ENCODE measurements at places on chromosomes 2 and 18. TPM values are rescaled to one million over a fixed set of nuclear protein-coding genes. Genes with fewer than 3 reads are reported as not detected.

The RAB31 gene
- 24.9 TPM for total RNA-seq

The PNPT1 gene
- total RNA-seq = 33.8 TPM

The STK36 gene
- total RNA-seq = 11.7 TPM

The RNF152 gene
- total RNA-seq = 0.13 TPM

The PFN4 gene
- total RNA-seq = 1.8 TPM

The GTF3C2 gene
- total RNA-seq = 61.4 TPM

The NETO1 gene
- total RNA-seq = not detected

The SOWAHC gene
- 9.2 TPM for total RNA-seq

The SLC30A3 gene
- 3.3 TPM for total RNA-seq

The OBSL1 gene
- total RNA-seq = 15.2 TPM

All from A549 treated with dexamethasone at 1 μM for 4 hours (cell line).